Activated naive CD4-positive, alpha-beta T cell treated with anti-CD3 and anti-CD28 coated beads, Interleukin-2, amount 50 U/mL, for 16 hours (primary cell): ENCODE measurements at places on chromosomes 1 and 21.

DNA sequence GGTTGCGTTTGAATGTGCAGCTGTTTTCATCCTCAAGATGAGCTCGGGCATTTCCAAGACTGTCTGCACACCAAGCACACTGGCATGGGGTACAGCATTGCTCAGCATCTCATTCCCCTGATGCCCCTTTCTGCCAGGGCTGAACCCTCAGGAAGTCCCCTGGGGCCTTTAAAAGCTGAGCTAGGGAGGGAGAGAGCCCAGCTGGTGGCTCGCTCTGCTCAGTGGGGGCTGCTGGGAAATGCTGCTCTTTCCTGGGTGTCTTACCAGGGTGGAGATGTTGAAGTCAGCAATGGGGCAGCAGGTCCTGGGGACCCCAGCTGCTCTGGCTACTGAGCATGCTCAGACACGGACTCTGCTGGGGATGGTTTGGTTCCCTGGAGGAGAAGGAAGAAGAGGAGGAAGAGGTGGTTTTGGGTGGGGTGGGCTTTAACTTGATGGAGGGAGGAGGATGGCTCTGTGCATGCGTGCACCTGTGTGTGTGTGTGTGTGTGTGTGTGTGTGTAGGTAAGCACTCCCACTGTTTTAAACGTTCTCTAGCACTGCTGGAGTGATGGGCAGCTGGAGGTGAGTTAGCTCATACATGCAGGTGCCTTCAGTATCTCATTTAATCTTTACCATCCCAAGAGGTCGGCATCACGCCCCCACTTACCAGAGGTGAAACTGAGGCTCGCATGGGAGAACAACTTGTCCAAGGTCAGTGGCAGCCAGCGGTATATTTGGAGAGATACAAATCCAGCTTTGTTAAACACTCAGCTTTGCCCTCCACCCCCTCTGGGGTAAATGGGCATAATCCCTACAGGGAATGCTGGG lies 40.9 kb downstream of the ACTL8 start:
- no peak for DNase-seq

DNA sequence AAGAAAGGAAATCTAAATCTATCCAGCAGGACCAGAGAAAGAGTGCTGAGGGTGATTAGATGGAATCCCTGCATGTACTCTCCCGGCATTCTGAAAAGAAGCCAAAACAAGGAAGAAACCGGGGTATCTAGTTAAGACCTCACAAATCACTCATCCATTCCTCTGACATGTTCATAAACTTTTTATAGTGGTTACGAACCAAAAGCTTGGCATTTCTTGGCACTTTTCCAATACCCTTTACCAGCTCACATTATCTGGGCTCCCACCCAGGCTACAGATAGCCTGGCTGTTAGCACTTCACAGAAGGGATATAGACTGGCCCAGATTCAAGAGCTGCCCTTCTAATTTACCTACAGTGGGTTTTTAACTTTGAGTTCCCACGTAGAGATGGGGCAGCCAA lies 1.8 kb upstream of the C1orf74 start:
- DNase-seq: no peak

GRCh38 chr21:23162198-23162946 lies 2164.2 kb downstream of the NCAM2 start:
- DNase-seq: no peak

GRCh38 chr1:205669341-205670149 lies 10.8 kb downstream of the SLC45A3 start:
- DNase-seq: no peak

DNA sequence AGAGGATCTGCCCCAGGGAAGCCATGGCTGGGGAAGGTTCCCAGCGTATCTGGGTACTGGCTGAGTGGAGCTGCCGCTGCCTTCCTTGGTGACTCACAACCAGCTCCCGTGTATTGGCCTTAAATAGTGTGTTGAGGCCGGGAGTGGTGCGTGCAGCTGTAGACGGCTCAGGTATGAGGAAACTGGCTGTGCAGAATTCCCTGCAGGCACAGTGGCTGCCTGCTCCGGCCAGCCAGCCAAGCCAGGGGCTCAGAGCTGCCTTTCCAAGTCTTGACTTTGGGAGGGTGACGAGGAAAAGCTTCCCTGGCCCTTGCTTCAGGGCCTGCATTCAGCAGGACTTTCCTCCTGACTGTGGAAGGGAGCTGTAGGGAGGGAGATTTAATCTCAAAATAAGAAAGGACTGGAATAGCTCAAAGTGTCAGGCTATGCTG lies at the start of gene VTCN1:
Gene VTCN1 (minus strand): TSS at position 97 of the 431 bp plus-strand sequence. CDS start 72 bp downstream, at position 25.
- no peak for DNase-seq

- peak; percentile 96 for DNase-seq
These were observed at the start of gene TUFT1 for GRCh38 chr1:151540021-151540981. TSS of gene TUFT1 (plus strand) at chr1:151540309. CDS start at chr1:151540367, 58 bp downstream.

DNA sequence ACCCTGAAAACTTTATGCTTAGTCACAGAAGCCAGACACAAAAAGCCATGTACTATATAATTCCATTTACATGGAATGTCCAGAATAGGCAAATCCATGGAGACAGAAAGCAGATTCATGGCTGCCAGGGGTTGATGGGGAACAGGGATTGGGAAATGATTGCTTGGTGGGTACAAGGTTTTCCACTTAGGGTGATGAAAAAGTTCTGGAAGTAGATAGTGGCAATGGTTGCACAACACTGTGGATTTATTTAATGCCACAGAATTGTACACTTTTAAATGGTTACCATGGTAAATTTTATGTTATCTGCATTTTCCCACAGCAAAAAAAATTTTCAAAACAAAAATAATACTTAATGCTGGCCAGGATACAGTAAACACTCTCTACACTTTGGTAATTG lies 40.6 kb downstream of the ENAH start:
- no peak for DNase-seq

GRCh38 chr1:11781297-11781696 lies 19.3 kb downstream of the C1orf167 start:
- no peak for DNase-seq

GRCh38 chr1:116854403-116854690 lies 55.4 kb upstream of the PTGFRN start:
- no peak for DNase-seq

DNA sequence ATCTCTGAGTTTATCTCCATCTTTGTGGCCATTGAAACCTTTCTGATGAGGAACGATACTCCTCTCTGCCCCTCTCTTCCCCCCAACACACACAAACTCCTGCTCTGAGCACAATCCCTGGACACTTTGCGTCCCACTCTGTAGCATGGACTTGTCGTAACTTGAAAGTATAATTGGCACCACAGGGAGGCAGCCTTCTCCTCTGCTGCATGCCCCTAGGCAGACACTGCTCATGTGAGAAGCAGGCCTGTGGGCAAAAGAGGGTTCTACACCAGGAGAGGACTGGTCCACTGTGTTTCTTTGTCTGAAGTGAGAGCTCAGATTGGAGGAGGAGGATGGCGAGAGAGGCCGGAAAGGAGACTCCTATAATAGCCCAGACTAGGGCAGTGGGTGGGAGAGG lies 3.8 kb upstream of the PARS2 start:
- no peak for DNase-seq

GRCh38 chr1:50279622-50280330 lies 143.5 kb downstream of the DMRTA2 start:
- DNase-seq: no peak

DNA sequence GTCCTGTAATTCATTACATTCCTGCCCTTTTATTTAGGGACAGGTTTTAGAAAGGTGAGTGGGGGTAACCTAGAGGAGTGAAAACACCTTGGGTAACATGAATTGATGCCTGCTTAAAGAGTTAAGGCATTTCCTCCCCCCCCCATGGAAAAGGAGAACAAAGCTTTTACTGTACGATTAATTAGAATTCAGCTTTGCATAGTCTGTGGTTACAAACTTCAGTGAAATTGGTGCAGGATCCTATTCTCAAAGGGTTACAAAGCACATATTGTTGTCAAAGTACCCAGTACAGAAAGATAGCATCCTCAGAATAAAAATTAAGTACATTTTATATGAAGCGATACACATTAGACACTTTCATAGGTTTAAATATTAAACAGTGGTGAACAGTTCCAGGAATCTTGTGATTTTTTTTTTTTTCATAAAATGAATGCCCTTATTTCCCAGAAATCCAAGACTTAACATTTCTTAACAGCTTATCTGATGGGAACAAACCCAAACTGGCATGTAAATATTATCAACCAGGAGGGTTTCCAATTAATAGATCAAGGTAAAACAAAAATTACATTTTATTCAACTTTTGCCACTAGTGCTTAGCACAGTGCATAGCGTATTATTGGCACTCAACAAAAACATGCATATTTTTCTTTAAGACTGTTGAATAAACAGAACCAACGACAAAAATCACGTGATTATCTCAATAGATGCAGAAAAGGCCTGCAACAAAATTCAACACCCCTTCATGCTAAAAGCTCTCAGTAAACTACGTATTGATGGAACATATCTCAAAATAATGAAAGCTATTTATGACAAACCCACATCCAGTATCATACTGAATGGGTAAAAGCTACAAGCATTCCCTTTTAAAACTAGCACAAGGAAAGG lies 172.7 kb downstream of the PDE4B start:
- DNase-seq: no peak

DNA sequence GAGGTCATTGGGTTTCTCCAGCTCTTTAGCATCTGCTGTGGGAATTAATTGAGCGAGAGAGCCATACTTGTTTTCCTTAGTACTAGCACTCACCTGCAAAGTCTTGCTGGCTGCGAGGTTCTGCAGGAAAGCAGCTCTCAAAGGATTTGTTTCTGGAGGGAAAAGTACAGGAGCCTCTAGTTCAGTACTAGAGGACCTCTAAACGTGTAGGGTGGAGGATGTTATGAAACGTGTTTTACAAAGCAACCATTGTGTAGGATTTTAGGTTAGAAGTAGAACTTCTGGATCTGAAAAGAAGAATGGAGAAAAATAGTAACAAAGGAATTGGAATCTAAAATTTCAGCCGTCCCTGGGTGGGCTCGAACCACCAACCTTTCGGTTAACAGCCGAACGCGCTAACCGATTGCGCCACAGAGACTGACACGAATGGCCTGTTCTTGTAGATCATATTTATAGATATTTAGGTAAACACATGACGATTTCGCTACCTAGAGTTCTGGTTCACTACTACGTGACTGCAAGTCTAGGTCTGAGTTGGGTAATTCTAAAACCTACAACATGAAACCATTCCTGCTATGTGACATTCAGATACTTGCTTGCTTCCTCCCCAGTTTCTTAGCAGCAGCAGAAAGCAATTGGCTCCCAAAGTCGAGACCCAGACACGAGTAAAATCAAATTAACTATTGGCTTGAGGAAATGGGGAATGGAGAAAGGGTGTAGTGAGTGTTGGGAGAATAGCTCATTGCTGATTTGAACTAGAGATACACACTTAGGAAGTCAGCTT lies 60.2 kb upstream of the CFAP126 start:
- DNase-seq: peak; percentile 37

GRCh38 chr1:66518654-66519053 lies 15.3 kb upstream of the SGIP1 start:
- no peak for DNase-seq

DNA sequence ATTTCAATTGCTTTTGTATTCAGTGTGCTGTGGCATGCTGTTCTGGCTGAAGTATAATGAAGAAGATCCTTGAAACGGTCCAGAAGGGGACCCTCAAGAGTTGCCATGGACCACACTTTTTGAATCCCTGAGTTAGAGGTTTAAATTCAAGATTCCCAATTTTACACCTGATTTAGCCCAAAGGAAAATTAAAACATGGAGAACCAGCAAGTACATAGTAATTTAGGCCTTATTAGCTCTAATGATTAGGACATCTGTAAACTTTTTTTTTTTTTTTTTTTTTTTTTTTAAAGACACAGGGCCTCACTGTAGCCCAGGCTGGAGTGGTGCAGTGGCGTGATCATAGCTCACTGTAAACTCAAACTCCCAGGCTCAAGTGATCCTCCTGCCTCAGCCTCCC lies 107.3 kb downstream of the ENAH start:
- DNase-seq: no peak

GRCh38 chr1:223242382-223242955 lies 99.4 kb upstream of the TLR5 start:
- DNase-seq: no peak

DNA sequence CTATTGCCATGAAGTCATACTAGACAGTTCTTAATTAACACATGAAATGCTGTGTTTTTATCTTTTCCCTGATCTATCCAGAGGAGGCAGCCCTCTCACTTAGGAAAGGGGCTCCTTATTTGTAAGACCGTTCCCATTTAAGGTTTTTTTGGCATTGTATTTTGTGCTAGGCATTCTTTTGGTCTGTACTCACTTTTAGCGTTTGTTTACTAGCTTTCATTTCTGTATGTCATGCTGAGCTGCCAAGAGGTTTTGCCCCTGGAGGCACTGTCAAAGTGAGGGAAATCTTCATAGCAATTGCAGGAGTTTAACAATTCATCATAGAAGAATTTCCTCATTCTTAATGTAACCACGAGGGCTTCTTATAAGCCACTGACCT lies 59.5 kb downstream of the MTR start:
- DNase-seq: no peak

DNA sequence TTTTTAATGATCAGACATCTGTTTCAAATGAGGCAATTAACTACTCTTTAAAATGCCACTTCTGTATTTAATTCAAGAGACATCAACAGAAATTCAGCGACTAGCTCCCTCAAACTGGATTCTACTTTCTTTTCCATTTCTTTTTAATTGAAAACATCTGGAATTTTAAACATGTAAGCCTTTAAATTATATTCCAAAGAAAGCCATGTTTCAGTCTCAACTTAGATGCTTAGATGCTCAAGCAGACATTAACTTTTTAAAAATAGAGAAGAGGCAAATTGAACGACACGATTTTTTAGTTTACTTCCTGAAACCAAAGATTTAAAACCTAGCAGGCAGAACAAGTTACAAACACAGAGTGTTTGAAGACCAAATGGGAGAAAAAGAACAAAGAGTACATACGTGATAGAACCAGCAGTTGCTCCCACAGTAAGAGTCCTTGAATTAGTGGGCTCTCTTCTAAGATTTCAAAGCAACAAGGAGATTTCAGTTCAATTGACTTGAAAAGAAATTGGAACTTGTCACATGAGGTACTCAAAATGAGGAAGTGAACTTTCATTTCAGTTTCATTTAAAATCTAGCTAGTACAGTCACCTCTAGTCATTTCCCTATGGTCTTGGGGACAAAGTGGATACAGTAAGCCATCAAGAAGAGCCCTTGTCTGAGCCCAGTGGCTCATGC lies at the start of gene CTSS:
Gene CTSS (minus strand): TSS at position 483 of the 681 bp plus-strand sequence. CDS start 1,015 bp downstream, outside the sequence.
- no peak for DNase-seq

- no peak for DNase-seq
These were observed 402.4 kb downstream of the USH2A start for GRCh38 chr1:216020743-216021345.

DNA sequence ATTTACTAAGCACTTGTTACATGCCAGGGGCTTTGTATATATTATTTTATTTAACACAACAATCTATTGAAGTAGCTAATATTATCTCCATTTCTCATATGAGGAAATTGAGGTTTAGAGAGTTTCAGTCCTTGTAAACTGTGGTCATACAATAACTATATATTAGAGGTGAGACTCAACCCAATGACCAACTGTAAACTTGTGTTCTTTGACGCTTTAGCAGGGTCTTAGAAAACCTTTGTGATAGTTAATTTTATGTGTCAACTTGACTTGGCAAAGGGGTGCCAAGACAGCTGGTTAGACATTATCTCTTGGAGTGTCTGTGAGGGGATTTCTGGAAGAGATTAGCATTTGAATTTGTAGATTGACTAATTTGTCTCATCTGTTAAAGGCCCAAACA lies 252.4 kb upstream of the B3GALT2 start:
- no peak for DNase-seq

GRCh38 chr21:31482460-31482859 lies 138.4 kb upstream of the TIAM1 start:
- DNase-seq: no peak

GRCh38 chr1:24694380-24694843 lies 50.8 kb upstream of the CLIC4 start:
- no peak for DNase-seq

- no peak for DNase-seq
These were observed 134.2 kb downstream of the NAV1 start for GRCh38 chr1:201673093-201673492.

- no peak for DNase-seq
These were observed 11.5 kb downstream of the MORN1 start for GRCh38 chr1:2379733-2380404.
